Left renal cortex interstitium (tissue), 4 donors: ENCODE measurements at places on chromosomes 7 and 10.

GRCh38 chr10:70558871-70559810 lies 43.4 kb downstream of the PRF1 start:
- DNase-seq, result no peak

DNA sequence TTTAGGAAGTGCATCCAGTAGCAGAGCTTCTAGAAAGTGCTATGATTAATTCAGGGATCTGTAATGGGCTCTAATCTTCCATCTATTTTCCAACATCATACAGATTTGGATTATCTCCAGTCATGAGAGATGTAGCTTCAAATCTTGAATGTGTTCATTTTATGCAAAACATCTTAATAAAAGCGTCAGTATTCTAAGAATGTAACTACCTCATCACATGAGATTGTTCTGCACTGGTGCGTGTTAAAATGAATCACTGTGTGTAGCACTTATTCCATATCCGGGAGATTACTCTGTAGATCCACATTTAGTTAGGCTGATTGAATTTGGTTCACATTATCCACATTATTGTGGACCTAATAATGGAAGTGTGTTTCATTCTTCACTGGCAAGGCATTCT lies 344.9 kb upstream of the CHRM2 start:
- DNase-seq, result no peak

GRCh38 chr10:101139421-101139911 lies 8.4 kb downstream of the TLX1 start:
- DNase-seq, result no peak

GRCh38 chr10:101297901-101298486 lies 56.0 kb upstream of the BTRC start:
- DNase-seq, result no peak

DNA sequence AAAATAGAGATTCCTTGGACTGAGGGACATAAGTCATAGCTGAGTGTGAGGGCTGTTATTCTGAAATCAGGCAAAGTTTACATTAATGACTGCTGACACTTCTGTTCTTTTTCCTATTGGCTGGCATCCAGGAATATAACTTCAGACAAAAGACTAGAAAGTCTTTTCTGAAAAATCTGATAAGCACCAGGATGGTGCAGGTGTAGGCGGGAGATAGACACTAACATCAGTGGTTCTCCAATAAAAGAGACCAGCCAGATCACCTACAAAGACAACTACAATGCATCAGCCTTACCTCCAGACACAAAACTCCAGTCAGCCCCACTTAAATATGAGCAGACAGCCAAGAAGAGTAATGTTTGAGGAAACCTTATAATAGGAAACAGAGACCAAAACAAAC lies 168.3 kb upstream of the LRGUK start:
- no peak for DNase-seq

- no peak for DNase-seq
Measured at GRCh38 chr10:78331391-78331922, 297.8 kb downstream of the RPS24 start.

DNA sequence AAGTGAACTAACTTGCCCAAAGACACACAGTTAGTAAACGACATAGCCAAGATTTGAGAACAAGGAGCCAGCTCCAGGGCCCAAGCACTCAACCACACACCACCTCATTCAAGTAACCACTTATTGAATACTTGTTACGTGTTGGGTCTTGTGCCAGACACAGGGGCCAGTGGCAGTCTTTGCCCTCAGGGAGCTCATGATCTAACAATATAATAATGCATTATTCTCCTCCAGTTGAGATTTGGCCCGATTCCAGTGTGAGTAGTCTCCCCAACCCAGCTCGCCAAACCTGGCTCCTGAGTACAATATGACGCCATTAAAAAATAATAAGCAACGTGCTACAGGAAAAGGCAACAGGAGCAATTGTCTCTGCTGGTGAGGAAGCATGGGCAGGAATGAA lies 14.4 kb upstream of the STK17A start:
- DNase-seq, result no peak

DNA sequence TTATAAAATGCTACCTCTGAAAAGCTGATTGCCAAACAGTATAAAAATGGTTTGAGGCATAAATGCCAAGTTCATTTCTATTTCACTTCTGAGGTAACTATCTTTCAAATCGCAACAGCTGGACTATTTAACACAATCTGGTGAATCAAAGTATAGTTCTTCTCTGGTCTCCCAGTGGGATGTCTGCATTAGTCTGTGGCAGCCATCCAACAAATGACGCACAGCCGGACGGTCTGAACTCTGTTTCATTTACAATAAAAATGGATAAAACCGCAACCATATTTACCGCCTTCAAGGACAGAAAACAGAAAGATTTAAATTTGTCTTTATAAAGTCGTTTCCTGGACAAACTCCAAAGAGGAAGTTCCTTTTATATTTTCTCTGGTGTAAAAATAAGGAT lies 41.9 kb downstream of the ENO4 start:
- DNase-seq, result no peak

- DNase-seq, result no peak
Measured at GRCh38 chr10:27816320-27816719, 70.7 kb upstream of the MKX start.

- no peak for DNase-seq
Measured at GRCh38 chr10:16976803-16977202, 152.8 kb downstream of the CUBN start.

DNA sequence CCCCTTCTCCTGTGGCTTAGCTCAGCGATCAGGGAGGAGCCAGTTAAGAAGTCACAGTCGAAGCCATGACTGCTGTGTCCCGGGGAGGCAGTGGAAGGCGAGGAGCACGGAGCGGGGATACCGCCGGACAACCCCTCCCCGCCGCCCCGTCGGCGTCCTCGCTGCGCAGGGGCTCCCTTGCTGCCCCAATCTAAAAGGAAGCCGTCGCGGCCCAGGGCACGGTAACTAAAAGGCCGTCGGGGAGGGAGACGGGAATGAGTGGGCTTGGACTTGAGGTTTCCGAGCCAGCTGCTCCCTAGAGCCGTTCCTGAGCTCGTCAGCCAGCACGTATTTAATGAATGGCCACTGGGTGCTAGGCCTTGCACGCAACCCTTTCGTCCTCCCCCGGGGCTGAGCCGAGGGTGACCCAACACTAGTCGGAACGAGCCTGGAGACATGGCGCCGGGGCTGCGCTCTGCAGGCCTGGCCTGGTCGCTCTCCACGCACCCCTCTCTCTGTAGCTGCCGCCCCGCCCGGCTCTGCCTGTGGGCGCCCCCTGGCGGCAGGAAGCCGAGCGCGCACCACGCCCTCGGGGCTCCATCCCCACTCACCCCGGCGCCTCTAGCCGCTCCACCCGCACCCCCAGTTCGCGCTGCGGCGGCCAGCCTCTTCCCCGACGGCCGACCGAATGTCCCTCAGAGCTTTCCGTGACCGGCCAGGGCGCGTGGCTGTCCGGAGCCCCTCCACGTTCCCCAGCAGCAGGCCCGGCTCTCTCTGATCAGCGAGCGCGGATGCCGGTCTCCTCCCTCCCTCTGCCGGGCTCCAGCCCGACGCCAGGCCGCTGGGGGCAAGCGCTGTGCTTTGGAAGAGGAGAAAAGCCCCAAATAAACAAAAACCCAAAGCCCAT lies 29.3 kb upstream of the KCNK18 start:
- no peak for DNase-seq

- DNase-seq, result no peak
Measured at GRCh38 chr10:95404864-95405263, 114.1 kb upstream of the PDLIM1 start.

DNA sequence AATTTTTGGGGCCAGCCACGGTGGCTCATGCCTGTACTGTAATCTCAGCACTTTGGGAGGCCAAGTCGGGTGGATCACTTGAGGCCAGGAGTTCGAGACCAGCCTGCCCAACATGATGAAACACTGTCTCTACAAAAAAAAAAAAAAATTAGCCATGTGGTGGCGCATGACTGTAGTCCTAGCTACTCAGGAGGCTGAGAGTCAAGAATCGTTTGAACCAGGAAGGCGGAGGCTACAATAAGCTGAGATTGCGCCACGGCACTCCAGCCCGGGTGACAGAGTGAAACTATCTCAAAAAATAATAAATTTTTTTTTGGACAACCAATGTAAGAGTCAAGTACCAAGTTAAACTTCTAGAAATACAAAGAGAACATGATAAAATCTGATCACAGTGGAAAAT lies 164.6 kb downstream of the AVL9 start:
- DNase-seq, result no peak

- DNase-seq, result no peak
Measured at GRCh38 chr10:5091196-5091595, 3.0 kb upstream of the AKR1C3 start.

DNA sequence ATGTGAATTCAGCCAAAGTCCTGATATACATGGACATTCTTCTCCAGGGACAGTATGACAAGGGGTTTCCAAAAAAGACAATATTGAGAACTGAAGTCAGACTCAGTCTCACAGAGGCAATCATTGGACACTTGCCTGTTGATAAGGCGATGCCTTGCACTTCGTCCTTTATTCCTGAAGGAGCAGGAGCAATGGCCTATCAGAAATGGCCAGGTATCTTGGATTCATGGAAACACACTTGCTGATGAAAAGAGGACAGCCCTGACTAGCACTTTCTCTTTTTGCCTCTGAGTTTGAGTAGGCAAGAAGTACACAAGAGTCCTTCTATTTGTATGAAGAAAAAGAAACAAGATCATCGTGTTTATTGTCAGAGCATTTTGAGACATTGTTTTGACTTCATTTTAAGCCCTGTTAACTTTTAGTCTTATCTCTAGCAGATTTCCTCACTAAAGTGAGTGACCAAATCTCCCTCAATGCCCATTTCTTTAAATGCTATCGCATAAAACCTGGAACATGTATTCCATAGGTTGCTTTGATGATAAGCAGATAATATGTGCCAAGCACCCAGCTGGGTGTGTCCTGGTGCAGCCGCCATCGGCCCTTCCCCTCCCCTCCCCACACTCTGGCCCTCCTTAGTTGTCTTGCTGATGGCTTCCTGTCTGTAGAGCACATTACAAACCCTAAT lies 26.6 kb downstream of the ST8SIA6 start:
- no peak for DNase-seq

- DNase-seq, result no peak
Measured at GRCh38 chr7:159088016-159088865, 56.4 kb downstream of the VIPR2 start.

- no peak for DNase-seq
Measured at GRCh38 chr10:26169466-26169865, 47.1 kb upstream of the GAD2 start.

- no peak for DNase-seq
Measured at GRCh38 chr10:118723466-118723865, 31.3 kb downstream of the CACUL1 start.

GRCh38 chr10:30818854-30819253 lies 189.3 kb upstream of the LYZL2 start:
- DNase-seq, result no peak

GRCh38 chr10:131207584-131208532 lies 103.7 kb downstream of the TCERG1L start:
- DNase-seq, result no peak

DNA sequence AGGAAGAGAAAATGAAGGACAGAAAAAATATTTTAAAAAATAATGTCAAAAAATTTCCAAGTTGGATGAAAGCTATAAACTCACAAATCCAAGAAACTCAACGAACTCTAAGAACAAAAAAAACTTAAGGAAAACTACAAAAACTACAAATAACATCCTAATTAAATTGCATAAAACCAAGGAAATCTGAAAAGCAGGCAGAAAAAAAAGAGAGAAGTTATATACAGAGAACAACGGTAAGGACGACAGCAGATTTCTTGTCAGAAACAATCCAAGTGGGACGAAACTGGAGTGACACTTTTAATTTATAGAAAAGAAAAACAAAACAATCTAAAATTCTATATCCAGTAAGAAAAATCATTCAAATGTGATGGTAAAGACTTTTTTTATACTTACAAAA lies 122.2 kb upstream of the LYZL1 start:
- no peak for DNase-seq

DNA sequence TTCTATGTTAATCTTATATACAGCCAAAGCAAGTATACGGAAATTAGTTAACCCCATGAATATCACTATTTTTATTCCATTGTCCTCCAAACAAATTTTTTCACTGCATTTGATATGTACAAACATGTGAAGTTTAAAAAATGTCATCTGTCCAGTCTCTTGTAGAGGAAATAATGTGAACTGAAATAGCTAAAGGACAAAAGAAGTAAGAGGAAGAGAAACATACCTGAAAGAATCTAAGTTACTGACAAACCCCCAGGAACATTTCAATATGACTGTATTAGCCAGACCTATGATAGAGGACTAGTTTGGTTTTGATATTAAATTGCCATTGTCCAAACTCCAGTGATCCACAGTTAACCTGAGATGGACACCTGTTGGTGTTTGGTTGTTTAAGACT lies 80.6 kb downstream of the NRCAM start:
- DNase-seq, result no peak

GRCh38 chr7:45031829-45032228 lies 31.8 kb downstream of the CCM2 start:
- no peak for DNase-seq

- no peak for DNase-seq
Measured at GRCh38 chr7:151010307-151011096, 13.8 kb downstream of the ATG9B start.

- no peak for DNase-seq
Measured at GRCh38 chr7:95814721-95815120, 42.4 kb downstream of the DYNC1I1 start.

DNA sequence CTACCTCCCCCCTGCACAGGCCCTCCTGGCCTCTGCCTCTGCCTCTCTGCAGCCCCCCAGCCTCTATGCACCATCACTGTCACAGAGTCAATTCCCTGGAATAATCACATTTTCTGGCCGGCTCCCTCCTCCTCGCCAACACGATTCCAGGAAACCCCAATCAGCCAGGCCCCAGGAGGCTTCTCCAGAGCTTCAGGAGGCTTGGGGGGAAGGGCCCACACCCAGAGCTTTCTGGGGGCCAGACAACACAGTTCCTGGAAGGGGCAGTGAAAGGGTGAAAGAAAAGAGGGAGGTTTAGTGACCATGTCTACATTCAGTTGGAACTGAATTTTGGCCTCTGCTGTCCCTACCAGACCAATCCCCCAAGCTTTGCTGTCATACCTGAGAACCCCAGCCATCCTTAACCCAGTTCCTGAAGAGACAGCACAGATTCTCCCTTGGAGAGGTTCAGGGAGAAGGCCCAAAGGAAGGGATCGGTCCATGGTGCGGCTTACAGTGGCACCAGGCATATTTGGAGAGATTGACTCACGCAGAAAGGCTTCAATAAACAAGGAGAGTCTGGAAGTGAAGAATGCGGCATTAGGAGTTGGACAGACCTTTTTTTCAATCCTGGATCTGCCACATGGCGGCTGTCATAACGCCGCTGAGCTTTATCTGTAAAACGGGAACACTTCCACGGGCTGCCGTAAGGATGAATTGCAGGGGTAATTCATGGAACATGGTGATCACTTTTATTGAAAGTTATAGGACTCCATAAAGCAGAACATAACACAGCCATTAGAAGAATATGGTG lies 89.0 kb downstream of the NEURL1 start:
- no peak for DNase-seq

GRCh38 chr10:123250640-123251039 lies 96.4 kb downstream of the BUB3 start:
- no peak for DNase-seq
